Stimulated activated CD8-positive, alpha-beta memory T cell treated with anti-CD3 and anti-CD28 coated beads, Interleukin-2, amount 100 ng/mL, for 48 hours (primary cell): ENCODE measurements at places on chromosomes 13 and 19.

- no peak for DNase-seq
Observed at GRCh38 chr19:32719611-32720059, at the start of gene TDRD12. TDRD12 (plus strand) TSS chr19:32719767; CDS start chr19:32720073, 306 bp downstream.

- DNase-seq, result no peak
Observed at GRCh38 chr19:7979011-7979410, 26.4 kb downstream of the ELAVL1 start.

- DNase-seq, result no peak
Observed at GRCh38 chr13:79044415-79044814, 361.6 kb downstream of the RBM26 start.

- DNase-seq, result no peak
Observed at GRCh38 chr19:51702825-51703574, 9.9 kb downstream of the SPACA6 start.

- DNase-seq, result no peak
Observed at GRCh38 chr19:49907745-49908446, 11.2 kb upstream of the IL4I1 start.

- no peak for DNase-seq
Observed at GRCh38 chr13:36815062-36815461, 4.0 kb upstream of the RFXAP start.

GRCh38 chr19:19782783-19783182 is 38.8 kb downstream of the ZNF506 start:
- no peak for DNase-seq

DNA sequence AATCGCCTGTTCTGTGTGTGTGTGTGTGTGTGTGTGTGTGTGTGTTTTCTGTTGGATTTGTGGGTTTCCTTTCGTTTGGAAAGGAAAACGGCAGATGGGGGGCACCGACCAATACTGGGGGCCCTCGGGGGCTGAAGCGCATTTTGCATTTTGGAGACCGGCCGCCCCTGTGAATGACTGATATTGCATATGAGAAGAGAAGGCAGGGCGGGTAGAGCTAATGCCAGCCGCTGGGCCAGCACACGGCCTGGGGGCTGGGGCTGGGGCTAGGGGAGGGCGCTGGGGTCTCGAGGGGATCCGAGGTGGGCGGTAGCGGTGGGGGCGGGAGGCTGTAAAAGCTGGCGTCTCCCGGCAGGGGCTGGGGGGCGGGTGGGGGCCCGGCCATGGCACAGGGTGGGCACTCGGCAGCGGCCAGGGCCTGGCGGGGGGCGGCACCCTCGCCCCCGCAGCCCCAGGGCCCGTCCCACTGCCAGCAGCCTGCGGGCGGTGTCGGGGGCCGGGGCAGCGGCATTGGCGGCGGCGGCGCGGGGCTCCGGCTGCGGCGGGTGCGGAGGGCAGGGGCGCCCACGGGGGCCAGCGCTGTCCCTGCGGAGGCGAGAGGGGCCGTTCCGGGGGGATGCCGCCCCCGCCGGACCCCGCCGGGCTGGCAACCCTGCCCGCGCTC is 11.2 kb downstream of the ANO8 start:
- DNase-seq, result no peak

GRCh38 chr13:102556806-102557205 is 40.0 kb upstream of the TPP2 start:
- DNase-seq, result no peak

DNA sequence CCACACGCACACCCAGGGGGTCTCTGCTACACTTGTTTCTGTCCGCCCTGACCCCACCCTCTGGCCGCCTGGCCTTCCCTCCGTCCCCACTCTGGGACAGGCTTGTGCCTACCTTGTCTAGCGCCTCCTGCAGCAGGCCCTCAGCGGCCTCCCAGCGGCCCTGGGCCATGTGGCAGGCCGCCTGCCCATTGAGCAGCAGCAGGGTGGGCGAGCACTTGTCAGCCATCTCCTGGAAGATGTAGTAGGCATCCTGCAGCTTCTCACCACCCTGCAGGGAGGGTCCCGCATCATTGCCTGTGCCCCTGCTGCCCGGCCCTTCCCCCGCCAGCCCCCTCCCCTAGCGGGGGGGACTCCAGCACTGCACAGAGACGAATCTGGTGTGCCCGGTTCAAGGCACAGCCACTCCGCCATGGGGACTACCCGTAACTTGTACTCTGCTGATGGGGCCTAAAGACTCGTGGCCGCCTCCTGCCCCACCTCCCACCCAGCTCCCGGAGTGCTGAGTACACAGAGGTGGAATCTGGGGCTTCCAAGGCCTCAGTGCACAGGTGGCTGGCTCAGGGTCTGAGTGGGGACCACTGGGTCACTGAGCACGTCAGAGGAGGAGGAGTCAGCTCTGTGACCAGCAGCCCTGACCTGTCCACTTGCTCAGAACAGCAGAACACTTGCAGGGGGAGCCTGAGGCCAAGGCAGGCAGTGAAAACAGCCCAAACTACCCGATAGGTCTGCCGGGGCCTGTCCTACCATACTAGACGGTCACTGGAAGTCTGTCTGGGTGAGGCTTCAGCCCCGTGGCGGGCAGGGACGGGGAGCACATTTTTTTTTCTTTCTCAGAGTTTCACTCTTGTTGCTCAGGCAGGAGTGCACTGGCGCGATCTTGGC is 7.4 kb upstream of the CERS1 start:
- no peak for DNase-seq
